ENCODE measurements at places on chromosomes 4 and X.

GRCh38 chrX:584572-584971 is 46.0 kb upstream of the SHOX start:
- no peak for DNase-seq

- DNase-seq: no peak
Observed at GRCh38 chr4:78059524-78059889, 2.4 kb downstream of the FRAS1 start.

DNA sequence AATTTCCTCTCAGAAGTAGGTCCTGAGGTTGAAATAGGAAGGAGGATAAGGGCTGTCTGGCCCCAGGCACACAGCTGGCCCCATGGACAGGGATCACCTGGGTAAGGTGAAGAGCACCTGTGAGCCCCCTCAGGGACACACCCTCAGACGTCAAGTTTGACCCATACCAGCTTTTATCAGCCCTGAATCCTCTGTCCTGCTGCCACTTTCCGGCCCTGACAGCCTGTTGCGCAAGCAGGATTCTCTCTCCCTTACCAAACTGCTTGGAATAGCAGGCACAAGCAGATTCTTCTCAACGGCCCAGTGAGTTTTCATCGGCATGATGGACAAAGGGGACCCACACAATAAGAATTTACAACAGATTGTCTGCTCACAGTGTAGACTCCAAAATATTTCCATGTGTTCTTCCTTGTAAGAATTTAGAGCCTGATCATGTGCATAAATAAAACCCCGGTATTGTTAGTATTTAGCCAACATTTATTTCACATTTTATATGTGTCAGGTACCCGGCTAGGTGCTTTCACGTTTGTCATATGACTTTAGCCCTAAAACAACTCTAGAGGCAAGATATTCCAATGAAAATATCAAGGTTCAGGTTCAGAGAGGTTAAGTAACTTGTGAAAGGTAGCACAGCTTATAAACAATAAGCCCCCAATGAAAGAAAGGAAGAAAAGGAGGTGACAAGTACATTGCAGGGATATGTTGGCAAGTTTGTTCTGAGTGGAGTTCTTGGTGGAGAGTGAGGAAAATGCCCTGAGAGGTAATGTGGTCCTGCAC is 107.2 kb upstream of the KIT start:
- no peak for DNase-seq

DNA sequence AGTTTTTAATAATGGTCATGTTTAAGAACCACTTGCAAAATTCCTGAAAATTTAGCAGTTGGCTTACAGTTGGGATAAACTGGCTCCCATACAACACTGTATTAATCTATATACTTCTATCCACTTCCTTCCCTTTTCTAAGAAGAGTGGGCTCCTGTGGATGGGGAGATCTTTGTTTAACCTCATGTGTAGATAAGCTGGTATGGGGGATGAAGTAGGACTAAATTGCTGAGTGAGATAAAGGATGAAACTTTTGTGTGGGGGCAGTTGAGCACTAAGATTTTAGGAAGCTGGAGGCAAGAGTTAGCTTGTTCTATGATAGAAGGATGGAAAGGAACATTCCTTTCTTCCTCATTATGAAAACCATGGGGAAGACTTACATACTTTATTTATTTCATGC is 54.6 kb upstream of the ATP8A1 start:
- DNase-seq: no peak

GRCh38 chrX:108396986-108397385 is 41.2 kb downstream of the COL4A6 start:
- DNase-seq: no peak

DNA sequence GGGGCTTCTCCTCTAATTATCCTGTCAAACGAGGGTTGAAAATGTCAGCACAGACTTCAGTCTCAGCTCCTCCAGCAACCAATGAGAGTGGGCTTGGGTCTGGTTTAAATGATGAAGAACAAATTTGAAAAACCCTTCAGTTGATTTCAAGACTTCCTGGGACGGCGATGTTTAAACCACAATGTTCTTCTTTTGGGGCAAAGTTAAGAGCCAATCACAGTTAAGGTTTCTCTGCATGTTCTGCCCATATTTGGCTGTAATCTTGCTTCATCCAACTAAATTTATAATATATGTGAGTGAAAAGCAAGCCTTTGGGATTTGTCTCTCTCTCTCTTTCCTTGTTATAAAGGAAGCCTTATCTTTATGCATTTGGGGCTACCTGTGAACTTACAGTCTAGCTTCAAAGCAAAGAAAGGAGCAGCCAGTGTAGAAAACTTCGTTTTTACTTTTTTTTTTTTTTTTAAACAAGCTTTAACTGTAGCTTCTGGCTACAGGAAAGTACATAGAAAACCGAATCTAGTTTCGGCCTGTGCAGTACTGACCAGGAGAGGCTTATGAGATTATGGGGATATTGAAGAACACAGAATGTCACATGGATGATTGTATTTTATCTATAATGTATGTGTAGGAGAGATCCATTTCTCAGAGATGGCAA is 46.8 kb upstream of the FAM9C start:
- DNase-seq: no peak

GRCh38 chrX:44651358-44651757 is 108.7 kb upstream of the FUNDC1 start:
- no peak for DNase-seq

DNA sequence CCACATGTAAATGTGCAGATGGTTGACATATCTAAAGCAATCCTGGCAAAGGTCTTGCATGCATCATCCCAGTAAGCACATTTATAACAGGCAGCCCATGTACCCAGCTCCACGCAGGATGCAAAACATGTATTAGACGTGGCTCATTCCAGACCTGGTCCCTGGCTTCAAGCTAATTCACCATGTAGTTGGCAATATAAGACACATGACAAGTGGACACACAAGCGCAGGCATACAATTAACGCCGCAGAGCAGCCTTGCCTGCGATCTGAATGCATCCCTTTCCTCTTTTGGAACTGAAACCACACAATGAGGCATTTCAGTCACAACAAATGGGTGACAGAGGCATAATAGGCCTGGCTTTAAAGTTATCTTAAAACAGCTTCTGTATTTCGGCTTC is 114.5 kb upstream of the TRIM2 start:
- DNase-seq: no peak

DNA sequence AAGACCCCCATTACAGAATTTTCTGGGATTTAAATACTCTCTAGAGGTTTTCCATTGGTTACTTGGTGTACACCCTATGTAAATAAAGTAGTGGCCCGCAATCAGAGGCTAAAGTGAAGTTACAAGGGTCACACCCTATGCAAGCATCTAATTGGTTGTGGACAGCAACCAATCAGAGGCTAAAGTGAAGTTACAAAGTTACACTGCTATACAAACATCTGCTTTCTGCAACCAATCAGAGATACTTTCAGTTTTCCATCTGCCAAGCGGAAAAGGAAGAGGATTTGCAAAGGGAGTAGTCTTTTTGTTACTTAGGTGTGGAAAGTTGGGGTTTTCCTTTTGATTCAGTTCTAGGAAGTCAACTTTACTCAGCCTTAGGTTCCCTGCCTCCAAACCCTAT is 2.0 kb upstream of the ATRX start:
- DNase-seq: no peak

DNA sequence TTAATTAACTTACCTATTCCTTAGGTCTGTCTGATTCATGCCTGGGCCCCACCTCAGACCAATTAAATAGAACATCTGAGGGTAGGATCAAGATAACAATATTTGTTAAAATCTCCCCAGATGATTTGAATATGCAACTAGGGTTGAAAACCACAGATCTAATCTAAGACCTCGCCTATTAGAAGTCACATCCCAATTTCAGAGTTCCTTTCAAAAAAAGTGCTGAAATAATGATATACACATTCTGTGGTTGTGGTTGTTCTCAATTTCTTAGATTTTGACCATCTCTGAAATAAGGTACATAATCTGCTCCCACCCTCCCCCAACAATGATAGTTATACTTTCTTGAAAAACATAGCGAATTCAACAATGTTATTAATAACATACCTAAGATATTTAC is 27.7 kb downstream of the NIPAL1 start:
- DNase-seq: no peak

DNA sequence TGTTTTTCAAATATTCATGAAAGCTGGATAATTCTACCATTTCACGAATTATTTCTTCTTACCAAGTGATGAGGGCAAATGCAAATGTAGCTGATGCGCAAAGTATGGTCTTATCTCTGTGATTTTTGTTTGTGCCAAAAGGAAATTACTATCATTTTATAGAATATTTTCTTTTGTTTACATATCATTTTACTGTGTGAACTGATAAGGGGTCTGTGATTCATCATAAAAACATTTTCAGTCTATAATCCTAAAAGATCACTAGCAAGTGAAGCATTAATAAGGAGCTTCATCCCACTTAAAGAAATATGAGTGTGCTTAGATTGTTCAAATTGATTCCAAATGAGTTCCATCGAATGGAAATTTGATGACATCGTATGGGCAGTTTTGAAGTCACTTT is 694 bp downstream of the CSN3 start:
- no peak for DNase-seq

GRCh38 chr4:77834403-77834802 is 15.2 kb upstream of the CNOT6L start:
- DNase-seq: no peak

GRCh38 chr4:26369581-26369980 is 48.8 kb downstream of the RBPJ start:
- no peak for DNase-seq

DNA sequence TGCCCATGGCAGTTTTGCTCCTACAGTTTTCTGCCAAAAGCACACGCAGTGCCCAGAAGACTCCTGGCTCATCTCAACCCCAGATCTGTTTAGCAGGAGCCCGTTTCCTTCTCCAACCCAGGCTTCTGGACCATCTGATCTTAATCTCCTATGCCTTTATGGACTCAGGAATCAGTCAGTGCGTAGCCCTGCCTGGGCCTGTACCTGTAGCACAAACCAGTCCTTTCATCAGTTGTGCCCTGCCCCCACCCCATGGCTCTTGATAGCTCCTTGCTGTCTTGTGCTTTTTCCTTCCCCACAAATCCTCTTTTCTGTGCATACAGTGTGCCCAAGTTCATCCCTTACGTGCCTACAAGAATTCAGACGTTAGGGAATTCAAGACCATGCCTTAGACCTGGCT is 1.5 kb downstream of the ZNF718 start:
- DNase-seq: no peak

- DNase-seq: no peak
Observed at GRCh38 chr4:158810487-158811215, 41.8 kb downstream of the FNIP2 start.

All from stimulated activated CD4-positive, alpha-beta T cell treated with anti-CD3 and anti-CD28 coated beads, Interleukin-1b, Interleukin-23, amount 100 ng/mL, for 1 hour (primary cell).